Stimulated activated CD4-positive, alpha-beta T cell treated with anti-CD3 and anti-CD28 coated beads, Interleukin-4, amount 100 ng/mL, for 24 hours (primary cell): ENCODE measurements at places on chromosomes 16 and 17.

DNA sequence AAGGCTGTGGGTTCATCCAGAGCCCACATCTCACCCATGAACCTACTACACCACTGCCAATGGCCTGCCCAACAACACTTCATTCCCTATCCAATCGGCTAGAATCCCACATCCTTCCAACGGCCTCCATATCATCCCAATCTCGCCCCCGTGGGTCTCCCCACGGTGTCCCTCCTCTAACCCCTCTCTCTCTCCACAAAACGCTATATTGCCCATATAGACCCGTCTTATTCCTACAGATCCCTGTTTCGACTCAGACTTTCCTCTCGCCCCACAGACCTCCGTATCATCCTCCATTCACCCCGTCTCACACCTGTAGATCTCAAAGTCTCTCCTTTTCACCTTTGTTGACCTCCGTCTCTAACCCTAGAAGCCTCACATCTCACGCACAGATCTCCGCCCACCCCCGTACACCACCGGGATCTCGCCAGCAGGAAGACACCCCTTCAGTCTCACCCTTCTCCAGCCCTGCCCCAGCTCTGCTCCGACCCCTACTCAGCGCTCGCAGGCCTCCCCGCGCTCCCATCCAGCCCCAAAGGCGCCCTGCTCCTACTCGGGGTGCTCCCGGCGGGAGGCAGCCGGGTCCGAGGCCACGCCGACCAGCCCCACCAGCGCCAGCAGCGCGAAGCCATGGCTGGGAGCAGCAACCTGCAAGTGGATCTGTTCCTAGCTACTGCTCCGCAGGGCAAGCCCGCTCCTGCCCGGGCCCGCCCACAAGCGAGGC, at the start of gene FDXR:
Gene FDXR (minus strand): TSS at position 682 of the 724 bp plus-strand sequence. CDS start 50 bp downstream, at position 632.
- DNase-seq = no peak

GRCh38 chr17:319266-319665, 33.3 kb downstream of the RPH3AL start:
- DNase-seq = no peak

DNA sequence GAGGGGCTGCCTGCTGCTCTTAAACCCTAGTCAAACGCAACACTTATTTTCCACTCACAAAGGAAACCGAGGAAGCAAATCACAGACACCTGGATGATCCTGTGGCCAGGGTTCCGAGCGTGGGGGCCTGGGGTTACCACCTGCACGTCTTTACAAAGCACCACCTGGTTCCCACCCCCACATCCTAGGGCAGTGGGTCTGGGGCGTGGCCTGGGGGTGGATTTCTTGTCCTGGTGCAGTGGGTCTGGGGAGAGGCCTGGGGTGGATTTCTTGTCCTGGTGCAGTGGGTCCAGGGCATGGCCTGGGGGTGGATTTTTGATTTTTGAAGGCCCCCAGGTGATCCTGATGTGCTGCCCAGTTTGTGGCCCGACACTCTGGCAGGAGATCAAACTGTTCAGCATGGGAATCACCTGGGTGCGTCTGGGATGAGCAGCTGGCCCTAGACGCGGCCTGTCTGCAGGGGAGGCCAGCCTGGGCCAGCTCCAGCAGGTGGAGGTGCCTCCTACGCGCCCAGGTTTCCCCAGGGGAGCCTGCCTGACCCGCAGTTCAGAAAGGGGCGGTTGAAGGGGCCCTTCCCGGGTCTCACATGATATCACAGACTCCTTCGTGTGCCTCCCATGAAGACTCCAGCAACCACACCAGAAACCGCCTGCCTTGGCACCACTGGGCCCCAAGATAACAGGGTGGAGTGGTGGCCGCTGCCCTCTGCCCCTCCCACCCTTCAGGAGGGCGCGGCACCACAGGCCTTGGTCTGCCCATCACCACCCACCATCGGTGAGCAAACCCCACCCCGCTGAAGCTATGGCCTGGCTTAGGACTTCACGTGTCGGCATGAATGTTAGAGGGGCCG, 6.3 kb downstream of the HAGH start:
- DNase-seq = no peak

- no peak for DNase-seq
Measured at GRCh38 chr17:73096211-73096610, 3.7 kb upstream of the SLC39A11 start.

DNA sequence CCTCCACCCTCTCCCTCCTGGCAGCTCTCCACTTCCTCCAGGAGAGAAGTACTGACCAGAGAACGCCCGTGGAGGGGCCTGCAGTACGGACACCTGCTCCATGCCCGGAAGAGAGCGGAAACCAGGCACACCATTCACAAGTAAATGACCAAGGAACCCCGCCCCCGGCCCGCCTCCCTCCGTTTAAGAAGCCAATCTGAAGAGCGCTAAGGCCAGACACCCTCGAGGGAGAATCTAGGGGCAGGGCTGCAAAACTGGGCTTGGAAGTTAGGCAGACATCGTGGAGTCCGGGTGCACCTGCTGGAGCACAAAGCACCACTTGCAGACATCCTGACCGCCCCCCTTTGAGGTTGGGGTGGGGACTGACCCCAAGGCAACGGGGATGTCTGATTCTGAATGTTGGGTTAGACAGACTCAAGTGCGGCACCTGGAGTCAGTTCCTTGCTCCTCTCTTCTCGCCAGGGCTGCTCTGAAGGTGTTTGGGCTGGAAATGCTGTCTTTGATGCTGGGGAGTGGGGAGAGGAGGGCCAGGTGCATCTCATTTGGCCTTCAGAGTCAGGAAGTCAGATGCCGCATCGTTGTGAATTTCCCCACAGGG, 964 bp upstream of the FAAP100 start:
- DNase-seq = peak; percentile 81

DNA sequence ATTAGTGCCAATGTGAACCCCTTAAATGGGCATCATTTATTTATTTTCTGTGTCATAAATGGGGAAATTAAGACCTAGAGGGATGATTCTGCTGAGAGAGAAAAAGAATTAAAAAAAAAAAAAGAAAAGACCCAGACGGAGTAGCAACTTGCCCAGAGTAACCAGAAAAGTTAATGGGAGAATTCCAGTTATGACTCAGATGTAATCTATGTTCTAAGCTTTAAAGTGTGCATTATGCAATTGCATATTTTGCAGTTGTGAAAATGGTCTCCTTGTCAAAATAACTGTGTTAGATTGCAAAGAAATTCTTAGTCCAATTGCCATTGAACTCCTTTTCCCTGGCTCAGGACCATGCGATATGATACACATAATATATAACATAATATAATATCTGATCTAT, 38.6 kb upstream of the TBX2 start:
- no peak for DNase-seq

DNA sequence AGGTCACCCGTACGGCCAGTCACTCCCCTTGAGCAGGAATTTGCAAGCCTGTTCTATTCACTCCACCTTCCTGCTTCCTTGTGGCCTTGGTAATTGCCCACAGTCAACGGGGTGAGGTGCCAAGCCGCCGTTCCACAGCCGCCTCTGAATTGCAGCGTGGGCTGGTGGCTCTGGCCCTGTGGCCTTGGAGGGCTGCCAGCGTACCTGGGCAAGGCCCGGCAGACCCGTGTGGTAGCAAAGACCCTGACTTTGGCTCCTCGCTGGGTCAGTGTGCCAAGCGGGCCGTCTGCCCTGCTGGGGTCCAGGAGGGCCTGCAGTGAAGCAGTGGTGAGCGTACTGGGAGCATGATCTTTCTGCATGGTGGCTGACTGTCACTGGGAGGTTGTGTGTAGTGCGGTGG, 3.6 kb downstream of the BANP start:
- no peak for DNase-seq
